ENCODE measurements at places on chromosomes 12 and 14.

GRCh38 chr12:64636856-64637255 is 26.6 kb downstream of the RASSF3 start:
- DNase-seq = no peak

GRCh38 chr12:130457215-130457614 is 119.5 kb downstream of the PIWIL1 start:
- no peak for DNase-seq

- DNase-seq = no peak
Observed at GRCh38 chr12:1926251-1926657, 7.8 kb upstream of the CACNA2D4 start.

GRCh38 chr12:53039851-53040250 is 10.0 kb upstream of the TNS2 start:
- DNase-seq = no peak

GRCh38 chr12:7282844-7283243 is 21.0 kb upstream of the ACSM4 start:
- DNase-seq = no peak

DNA sequence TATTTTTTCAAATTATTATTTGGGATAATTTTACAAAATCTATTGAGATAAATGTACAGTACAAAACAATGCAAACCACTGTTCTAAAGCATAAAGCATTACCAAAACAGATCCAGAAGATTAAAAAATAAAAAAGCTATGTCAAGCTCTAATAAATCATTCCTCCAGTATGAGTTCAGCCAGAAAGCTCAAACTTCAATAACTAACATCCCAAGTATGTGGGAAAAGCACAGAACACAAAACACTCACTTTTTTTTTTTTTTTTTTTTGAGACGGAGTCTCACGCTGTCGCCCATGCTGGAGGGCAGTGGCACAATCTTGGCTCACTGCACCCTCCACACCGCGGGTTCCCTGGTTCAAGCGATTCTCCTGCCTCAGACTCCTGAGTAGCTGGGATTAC is 11.3 kb downstream of the SAV1 start:
- no peak for DNase-seq

- DNase-seq = no peak
Observed at GRCh38 chr12:71871116-71871515, 31.6 kb downstream of the TBC1D15 start.

- no peak for DNase-seq
Observed at GRCh38 chr12:91817517-91817916, 328.1 kb downstream of the BTG1 start.

DNA sequence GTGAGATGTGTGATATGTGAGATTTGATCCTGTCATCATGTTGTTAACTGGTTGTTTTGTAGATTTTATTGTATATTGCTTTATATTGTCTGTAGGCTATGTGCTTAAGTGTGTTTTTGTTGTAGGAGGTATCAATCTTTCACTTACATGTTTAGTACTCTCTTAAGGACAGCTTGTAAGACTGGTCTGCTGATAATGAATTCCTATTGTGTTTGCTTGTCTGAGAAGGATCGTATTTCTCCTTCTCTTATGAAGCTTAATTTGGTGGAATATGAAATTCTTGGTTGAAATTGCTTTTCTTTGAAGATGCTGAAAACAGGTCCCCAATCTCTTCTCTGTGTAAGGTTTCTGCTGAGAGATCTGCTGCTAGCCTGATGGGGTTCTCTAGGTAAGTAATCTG is 94.5 kb upstream of the ARHGAP5 start:
- DNase-seq = no peak

GRCh38 chr12:111034083-111034885 is 113.9 kb upstream of the MYL2 start:
- DNase-seq = no peak

- no peak for DNase-seq
Observed at GRCh38 chr12:21350975-21351374, 16.3 kb upstream of the SLCO1A2 start.

- DNase-seq = no peak
Observed at GRCh38 chr14:91264151-91265150, 19.9 kb upstream of the GPR68 start.

Data from stimulated activated CD8-positive, alpha-beta memory T cell treated with anti-CD3 and anti-CD28 coated beads, Interleukin-4, amount 100 ng/mL, for 24 hours (primary cell).